Foreskin fibroblast (primary cell): ENCODE measurements at places on chromosomes 11 and 22.

DNA sequence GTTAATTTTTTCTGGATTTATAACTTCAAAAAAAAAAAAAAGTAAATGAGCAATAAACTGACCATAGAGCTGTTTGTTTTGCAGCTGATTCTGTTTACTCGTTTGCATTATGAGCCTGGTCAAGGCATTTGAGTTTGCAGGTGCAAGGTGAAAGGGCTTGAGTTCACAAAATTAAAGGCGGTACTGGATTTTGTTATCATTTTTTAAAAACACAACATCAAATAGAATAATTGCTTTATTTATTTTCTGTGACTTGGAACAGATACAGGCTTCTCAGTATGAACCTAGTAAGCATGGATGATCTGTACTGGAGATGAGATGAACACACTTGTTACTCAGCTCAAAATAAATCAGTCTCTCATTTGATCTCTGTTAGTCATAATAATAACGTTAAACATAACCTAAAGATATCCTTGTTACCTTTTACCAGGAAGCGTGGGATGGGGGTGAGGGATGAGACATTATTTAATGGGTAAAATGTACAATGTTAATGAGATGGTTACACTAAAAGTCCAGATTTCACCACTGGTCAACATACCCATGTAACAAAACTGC is 137.8 kb downstream of the LUZP2 start:
- DNase-seq, result no peak

DNA sequence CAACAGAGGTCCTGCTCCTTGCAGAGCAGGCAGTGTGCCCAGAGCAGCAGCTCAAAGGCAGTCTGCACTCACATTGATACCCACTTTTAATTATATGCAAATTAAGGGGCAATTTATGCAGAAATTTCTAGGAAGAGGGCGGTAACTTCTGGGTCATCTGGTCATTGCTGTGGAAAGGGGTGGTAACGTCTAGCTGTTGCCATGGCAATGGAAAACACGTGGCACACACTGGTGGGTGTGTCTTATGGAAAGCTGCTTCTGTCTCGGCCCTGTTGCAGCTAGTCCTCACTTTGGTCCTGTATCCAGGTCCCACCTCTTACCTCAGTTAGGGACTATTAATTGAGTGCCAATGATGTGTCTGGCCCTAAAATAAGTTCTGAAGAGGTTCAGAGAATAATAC is 36.8 kb downstream of the BARX2 start:
- no peak for DNase-seq

DNA sequence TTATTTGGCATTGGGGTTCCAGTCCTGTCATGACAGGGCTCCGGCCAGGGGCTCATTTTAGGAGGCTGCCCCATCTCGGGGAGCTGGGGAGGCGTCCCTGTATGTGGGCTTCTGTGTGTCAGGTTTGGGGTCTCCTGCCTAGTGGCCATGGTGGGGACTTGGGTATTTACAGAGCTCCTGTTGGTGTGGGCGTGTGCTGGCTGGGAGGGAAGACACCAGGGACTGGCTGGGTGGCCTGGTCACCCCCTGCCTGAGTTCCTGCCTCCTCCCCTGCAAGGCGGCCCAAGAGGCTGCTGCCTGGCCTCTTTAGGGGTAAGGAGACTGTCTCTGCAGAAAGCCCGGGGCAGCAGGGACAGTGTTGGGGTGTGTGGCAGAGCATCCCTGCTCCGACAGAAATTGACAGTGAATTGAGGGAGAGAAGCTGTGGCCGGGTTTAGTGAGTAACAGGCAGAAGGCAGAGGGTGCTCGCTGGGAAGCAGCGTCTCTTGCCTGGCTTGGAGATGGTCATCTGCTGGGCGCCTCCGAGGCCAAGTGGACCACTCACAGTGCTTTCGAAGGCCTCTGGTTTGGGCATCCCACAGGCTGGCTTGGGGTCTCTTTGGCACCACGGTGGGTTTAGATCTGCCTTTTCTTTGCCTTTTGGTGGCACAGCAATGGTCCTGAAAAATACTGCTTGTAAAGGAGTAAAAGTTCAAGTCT is 40.3 kb upstream of the GRAMD4 start:
- DNase-seq, result no peak

- no peak for DNase-seq
These were observed 46.4 kb downstream of the QSER1 start for GRCh38 chr11:32939046-32939445.

DNA sequence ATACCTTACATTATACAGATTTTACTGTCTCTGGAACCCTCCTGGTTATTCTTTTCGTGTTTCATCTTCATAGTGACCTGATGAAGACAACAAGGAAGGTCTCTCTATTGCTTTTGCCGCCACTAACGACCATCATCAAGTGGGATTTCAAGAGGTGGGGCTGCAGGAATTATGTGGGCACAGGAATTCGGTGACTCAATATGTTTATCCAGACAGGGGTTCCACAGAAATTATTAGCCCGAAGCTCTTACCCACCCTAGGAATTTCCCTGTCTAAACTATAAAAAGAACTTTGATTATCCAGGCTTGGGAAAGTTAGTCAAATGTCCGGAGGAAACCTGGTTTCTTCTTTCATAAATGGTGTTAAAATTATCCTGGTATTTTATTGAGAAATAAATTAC is 566.8 kb upstream of the TENM4 start:
- DNase-seq, result no peak

GRCh38 chr11:83162377-83162776 is 5.4 kb downstream of the PCF11 start:
- DNase-seq, result no peak

GRCh38 chr11:10317776-10318526 is 13.1 kb downstream of the ADM start:
- no peak for DNase-seq
